ENCODE measurements at places on chromosomes 7 and 10. TPM values are rescaled to one million over a fixed set of nuclear protein-coding genes. Genes with fewer than 3 reads are reported as not detected.

GRCh38 chr10:127486355-127486754, 62.8 kb upstream of the NPS start:
- DNase-seq = no peak

DNA sequence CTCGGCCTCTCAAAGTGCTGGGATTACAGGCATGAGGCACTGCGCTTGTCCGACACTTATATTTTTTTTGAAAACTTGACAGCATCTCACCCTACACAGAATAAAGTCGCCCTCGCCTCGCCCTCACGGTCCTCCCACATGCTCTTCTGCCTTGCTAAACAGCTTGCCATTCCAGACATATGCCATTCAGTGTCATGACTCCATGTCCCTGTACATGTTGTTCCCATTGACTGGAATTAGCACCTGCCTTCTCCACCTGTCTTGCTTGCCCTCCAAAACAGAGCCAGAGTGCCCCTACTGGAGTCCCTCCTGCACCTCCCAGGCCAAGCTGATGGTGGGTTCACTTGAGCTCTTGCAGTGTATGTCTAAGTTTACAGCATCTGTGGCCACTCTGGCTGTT, 6.2 kb downstream of the NIPSNAP2 start:
- no peak for DNase-seq

GRCh38 chr7:29878081-29878688, 71.9 kb downstream of the WIPF3 start:
- no peak for DNase-seq

- no peak for DNase-seq
Observed at GRCh38 chr10:4202938-4203337, 417.9 kb upstream of the KLF6 start.

DNA sequence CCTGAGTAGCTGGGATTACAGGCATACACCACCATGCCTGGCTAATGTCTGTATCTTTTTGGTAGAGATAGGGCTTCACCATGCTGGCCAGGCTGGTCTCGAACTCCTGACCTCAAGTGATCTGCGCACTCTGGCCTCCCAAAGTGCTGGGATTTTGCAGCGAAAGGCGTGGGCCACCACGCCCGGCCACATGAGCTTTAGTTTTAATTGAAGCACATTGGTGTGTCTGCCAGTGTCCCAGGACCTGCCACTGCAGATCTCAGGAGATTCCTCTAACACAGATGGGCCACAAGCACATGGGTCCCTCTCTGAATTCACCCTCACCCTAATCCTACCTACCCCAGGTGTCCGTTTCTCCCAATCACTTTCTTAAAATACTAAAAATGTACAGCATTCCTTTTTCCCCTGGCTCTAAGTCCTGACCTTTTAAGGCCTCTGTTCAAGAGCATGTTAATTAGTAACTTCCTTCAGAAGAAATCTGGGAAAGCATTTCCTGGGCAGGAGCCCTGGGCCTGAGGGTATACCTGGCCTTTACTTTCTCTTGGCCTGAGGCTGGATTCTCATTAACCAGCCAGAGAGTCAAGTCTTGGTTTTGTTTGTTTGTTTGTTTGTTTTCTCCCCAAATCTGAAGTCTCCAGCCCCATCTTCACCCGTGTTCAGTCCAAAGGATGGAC, 82.6 kb downstream of the PRPF18 start:
- DNase-seq = no peak

DNA sequence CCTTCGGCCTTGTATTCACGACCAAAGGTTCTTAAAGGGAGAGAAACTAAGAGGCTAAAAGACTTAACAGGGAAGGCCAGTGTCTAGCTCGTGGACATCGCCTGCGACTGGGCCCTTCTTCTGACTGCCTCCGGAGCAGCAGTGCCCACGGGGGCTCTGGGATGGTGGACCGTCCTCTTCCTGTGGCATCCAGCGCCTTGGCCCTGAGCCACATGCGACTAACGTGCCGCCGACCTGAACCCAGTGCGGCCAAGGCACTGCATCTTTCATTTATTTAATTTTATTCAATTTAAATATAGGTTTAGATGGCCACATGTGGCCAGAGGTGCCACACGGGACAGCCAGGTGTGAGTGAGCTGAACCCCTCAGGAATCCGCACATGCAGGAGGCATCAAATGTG, 451.7 kb downstream of the PTPRN2 start:
- no peak for DNase-seq

DNA sequence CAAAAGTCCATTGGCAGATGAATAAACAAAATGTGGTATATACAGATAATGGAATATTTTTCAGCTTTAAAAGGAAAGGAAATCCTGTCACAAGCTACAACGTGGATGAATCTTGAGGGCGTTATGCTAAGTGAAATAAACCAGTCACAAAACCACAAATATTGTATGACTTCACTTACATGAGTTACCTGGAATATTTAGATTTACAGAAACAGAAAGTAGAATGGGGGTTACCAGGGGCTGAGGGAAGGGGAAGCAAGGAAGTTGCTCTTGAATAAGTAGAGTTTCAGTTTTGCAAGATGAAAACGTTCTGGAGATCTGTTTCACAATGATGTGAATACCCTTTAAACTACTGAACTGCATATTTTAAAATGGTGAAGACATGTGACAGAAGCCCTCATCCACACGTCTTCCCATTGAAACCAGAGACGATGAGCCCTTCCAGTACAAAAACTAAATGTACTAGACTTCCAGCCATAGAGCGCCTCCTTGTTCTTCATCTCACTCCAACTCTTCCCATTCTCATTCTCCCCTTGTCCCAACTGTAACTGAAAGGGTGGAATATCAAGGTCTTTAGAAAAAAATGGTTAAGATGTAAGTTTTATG, 62.4 kb downstream of the MICU1 start:
- no peak for DNase-seq

GRCh38 chr10:107718864-107719263, 554.4 kb upstream of the SORCS1 start:
- no peak for DNase-seq

DNA sequence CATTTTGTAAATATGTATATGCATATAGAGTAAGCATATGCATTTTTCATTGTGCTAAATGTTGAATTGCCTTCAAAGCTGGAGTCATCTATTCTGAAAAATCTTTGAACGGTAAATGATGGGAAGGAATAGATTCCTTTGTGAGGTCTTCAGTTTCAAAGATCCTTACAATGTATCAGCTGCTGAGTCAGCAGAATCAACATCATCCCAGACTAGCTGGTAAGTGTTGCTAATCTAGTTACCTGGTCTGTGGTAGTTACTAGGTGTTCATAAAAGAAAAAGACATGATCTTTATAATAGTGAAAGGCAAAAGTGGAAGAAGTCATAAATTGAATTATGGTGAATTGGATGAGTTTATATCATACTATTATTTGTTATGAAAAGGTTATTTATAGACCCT, 10.6 kb upstream of the STAM start:
- DNase-seq = no peak

GRCh38 chr10:4212111-4212630, 427.2 kb upstream of the KLF6 start:
- DNase-seq = no peak

DNA sequence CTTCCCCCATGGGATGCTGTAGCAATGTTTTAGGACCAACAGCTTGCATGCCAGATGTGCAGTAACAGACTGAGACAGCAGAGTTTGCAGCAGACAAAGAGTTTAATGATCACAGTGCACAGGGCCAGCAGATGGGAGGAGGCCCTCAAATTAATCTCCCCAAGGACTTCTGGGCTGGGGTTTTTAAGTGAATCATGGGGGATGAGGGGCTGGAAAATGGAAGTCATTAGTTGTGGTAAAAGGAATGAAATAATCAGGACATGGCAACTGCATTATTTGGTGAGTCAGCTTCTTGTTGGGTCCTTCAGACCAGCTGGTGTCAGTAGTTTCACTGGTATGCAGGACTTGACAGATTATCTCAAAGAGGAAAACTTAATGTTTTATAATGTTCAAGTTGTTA, 12.6 kb upstream of the NRBF2 start:
- DNase-seq = no peak

GRCh38 chr10:1434202-1434601, 303.1 kb downstream of the ADARB2 start:
- DNase-seq = no peak

GRCh38 chr10:98405422-98405821, 9.6 kb downstream of the PYROXD2 start:
- no peak for DNase-seq

DNA sequence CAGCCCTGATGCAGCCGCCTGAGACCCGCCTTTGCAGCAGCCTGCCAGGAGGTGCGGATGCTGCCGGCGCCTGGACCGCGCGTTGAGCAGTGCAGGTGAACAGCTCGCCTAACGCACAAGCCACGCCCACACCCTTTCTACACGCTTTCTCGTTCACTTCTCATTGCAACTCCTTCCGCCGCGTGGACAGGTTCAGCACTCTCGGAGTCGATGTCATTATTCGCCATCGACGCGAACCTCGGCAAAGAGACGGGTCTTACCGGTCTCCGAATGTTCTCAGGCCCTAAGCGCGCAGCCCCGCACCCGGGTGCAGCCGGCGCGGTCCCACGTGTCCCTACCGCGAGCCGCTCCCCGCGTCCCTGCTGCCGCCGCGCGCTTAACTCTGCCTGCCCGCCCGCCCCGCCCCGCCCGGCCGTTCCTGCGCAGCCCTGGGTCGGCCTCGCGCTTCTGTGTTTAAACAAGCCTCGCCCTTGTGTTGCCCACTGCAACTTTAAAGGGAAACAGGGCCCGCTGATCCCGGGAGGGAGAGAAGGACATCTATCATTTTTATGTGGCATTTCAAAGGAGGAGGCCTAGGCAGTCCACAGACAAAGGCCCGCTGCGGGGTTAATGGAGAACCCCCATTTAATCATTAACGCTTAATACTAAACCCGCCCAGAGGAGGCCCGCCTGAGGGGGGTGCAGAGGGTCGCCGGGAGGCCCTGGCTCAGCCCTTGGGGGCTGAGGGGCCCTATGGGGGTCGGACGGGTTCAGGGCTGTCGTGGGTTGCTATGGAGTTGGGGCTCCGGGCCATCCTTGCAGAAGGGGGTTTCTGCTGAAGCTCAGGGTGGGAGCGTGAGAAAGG, 128.5 kb downstream of the WDR11 start:
- DNase-seq = peak; percentile 29

- no peak for DNase-seq
Observed at GRCh38 chr7:84202855-84203254, 8.3 kb upstream of the SEMA3A start.

DNA sequence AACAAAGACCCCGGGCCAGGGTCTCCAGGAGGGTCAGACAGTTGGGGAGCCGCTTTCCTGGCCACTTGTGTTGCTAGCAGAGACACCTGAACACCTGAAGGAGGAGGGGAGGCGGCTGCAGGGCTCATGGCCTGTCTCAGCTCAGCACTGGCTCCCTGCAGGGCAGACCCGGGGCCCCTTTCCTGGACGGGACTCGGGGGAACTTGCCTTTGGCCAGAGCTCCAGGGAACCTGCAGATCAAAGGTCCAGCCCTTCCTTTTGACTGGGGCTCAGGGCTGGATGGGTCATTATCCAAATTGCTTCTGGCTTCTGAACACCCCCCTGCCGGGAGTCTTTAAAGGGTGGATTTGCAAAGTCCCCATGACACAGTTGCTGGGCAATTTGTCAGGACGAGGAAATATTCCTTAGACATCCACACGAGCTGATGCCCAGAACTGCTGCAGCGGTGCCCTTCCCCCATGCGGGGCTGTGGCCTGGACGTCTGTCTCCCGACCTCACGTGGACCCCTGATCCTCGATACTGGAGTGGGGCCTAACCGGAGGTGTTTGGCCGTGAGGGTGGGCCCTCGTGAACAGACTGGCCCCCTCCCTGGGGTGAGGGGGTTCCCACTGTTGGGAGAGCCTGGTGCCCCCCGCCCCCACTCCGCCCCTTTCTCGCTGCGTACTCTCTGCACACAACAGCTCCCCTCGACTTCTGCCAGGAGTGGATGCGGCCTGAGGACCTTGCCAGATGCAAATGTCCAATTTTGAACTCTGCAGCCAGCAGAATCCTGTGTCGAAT, 194.3 kb downstream of the ELFN1 start:
- DNase-seq = no peak

DNA sequence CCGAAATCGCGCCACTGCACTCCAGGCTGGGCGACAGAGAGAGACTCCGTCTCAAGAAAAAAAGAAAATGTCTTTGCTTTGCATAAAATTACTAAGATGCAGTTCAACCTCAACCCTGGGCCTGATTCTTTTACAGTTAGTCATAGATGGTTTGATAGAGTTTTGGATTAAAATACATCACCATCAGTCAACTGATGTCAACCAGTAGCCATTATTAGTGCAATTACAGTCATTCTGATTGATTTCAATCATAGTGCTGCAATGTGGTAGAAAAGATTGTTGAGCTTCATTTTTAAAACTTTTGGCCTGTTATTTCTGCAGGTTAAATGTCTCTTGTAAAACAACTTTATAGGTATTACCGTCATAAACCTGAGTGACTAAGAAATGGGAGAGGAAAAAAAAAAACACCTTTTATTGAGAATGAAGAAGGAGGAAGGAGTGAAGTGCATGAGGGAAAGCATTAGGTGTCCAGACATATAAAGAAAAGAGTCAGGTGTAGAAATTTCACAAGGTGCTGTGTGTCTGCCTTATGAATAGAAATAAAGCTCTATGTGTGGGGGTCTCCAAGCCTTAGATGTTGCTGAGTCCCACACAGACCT, 150.6 kb downstream of the TRIL start:
- DNase-seq = no peak

DNA sequence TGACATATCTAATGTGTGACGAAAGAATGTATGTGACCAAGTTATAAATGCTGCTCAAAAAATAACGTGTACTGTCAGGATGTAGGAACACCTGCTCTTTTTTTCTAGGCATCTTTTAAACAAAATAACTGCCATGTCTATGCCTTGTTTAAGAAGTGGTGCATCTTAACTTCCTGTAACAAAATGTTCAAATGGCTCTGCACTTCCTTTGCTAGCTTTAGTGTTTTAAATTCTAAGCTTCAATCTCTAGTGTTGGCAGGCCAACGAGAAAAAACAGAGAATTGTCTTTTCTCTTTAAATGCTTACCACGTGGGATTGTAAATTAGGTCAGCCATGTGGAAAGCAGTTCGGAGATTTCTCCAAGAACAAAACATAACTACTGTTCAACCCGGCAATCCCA, 14.6 kb upstream of the PDSS1 start:
- no peak for DNase-seq

GRCh38 chr7:106863274-106863997, 1.6 kb upstream of the PIK3CG start:
- no peak for DNase-seq

- DNase-seq = no peak
Observed at GRCh38 chr7:44134943-44135628, 6.0 kb downstream of the MYL7 start.

GRCh38 chr7:157431951-157432540, 95.2 kb downstream of the DNAJB6 start:
- DNase-seq = no peak

DNA sequence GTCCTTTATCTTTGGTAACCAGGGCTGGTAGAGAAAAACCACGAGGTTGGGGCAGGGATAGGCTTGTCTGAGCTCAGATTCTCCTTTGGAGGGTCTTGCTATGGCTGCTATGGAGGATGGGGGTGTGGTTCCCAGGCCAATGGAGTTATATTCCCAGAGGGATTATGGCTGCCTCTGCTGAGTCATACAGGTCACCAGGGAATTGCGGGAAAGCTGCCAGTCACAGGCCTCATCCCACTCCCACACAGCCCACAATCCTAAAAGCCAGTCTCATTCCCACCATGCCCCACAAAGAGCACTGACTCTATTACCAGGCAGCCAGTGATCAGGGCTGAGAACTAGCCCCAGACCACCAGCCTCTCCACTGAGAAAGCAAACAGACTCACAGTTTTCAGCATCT, 316.6 kb upstream of the TMEM229A start:
- no peak for DNase-seq

Gene ASZ1
- total RNA-seq = not detected

Gene RBM28
- 12.5 TPM for total RNA-seq

Gene GPR146
- total RNA-seq = 6.7 TPM

Gene CADPS2
- total RNA-seq = 20.9 TPM

Gene RNF148
- 0.78 TPM for total RNA-seq

Gene CNTNAP2
- 37.3 TPM for total RNA-seq
